ENCODE measurements at places on chromosomes 11 and 22.

DNA sequence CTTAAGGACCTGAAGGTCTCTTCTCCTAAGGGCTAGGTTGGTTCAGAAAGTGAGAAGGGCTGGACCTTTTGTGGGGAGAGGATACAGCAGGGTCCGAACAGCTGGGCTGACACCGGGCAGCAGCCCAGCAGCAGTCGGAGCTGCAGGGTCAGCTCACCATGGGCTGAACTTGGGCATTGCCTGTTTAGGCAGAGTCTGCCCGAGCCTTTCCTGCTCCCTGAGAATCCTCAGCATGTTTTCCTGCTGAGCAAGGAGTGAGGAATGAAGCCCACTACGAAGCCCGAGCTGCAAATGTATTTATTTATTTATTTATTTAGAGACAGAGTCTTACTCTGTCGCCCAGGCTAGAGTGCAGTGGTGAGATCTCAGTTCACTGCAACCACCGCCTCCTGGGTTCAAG is 83.9 kb downstream of the PTPRJ start:
- DNase-seq, result no peak

DNA sequence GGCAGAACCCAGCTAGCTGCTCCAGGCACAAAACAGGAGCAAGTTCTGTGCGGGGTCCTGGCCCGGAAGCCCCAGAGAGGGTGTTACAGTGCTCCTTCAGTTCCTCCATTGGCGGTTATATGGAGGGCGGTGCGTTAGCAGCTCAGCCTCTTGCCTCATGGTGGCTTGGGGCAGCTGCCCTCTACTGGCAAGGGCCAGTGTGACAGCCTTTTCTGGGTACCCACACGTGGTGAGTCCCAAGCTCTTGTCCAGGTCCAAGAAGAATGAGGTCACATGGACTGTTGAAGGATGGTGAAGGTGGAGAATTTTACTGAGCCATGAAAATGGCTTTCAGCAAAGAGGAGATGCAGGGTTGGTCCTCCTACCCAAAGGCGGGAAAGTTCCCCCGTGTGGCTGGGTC is 100.5 kb downstream of the WT1 start:
- DNase-seq, result no peak

DNA sequence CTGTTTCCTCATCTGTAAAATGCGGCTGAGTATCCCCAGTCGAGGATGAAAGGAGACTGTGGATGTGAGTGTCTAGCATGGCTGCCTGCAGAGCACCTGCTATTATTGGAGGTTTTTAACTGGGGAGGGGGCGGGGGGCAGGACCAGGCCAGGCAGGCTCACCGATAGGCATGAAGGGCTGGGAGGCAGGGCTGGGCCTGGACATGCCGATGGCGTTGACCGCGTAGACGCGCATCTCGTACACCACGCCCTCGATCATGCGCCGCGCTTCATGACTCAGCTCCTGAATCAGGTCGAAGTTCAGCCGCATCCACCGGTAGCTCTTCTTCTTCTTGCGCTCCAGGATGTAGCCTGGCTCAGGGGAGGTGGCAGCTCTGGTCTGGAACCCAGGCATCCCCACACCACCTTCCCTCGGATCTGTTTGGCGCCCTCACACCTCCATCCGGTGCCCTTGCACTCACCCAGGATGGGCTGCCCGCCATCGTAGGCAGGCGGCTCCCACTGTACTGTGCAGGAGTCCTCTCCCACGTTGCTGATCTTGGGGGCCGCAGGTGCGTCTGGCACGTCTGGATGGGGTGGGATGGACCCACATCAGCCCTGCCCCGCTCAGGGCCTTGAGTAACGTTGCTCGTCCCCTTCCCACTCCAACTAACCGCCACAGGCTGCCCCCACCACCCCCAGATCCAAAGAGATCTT is 15.1 kb downstream of the MYBPC3 start:
- DNase-seq, result no peak

- DNase-seq, result no peak
These were observed 4.4 kb upstream of the SREBF2 start for GRCh38 chr22:41828516-41828915.

- no peak for DNase-seq
These were observed 41.6 kb upstream of the LINC01488 start for GRCh38 chr11:69439651-69440464.

- peak; percentile 25 for DNase-seq
These were observed 18.4 kb downstream of the NEAT1 start for GRCh38 chr11:65440831-65441499.

- DNase-seq, result no peak
These were observed 19.9 kb downstream of the UNC93B1 start for GRCh38 chr11:67983951-67984350.

All from foreskin keratinocyte (primary cell).